Thyroid gland (tissue), 4 donors: ENCODE measurements at places on chromosomes 1 and 21.
A peak's percentile ranks its signal among the peaks of the same experiment; 100 is the strongest.

- peak; percentile 56 for DNase-seq
Measured at GRCh38 chr1:226123591-226124471, 61.3 kb downstream of the H3-3A start.

- DNase-seq: no peak
Measured at GRCh38 chr1:91680556-91681155, 180.0 kb downstream of the CDC7 start.

DNA sequence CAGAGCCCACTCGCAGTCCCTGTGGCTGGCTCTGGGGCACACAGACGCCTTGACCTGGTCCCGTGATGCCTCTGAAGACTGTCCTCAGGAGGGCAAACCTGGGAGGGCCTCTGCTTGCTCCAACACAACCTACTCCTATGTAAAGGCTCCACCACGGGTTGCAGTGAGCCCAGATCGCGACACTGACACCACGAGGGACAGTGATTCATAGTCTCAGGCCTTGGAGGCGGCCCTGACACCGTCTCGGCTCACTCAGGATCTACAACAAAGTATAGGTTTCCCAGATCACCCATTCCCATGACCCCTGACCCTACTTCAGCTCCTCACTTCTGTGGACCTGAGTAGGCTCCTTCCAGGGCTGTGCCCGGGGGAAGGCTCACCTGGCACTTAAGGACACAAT lies 28.0 kb downstream of the NOL9 start:
- no peak for DNase-seq

DNA sequence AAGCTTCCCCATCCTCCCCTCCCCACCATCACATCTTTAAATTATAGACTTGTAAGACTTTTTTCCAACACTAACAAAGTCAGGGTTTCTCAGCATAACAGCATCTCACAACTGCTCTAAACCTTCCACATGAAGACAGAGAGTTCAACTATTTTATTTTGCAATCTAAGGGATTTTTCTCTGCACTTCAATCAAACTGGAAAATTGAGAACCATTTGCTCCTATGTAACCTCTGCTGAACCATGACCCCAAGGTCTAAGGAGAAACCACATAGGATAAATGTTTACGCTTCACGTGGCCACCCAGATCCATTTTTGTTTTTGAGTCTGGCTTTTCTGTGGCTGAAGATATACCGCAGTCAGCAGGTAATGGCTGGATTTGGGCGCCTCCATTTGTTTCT lies 13.2 kb downstream of the ERRFI1 start:
- DNase-seq: no peak

DNA sequence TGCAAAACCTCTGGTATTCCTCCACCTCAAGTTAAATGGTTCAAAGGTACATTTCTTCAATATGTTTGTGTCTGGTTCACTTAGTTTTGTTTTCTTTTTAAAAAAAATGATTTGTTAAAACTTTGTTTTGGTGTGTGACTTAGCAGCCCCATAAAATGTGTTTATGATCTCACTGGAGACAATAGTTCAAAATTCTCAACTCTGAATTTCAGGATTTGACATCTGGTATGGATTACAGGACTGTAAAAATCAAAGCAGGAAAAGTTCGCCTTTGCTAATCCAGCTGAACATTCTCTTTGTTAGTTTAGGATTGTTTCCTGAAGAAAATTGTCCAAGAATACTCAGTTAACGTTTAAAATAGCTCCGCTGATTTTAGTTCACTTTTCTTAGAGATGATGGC lies 231.7 kb downstream of the HMCN1 start:
- no peak for DNase-seq

DNA sequence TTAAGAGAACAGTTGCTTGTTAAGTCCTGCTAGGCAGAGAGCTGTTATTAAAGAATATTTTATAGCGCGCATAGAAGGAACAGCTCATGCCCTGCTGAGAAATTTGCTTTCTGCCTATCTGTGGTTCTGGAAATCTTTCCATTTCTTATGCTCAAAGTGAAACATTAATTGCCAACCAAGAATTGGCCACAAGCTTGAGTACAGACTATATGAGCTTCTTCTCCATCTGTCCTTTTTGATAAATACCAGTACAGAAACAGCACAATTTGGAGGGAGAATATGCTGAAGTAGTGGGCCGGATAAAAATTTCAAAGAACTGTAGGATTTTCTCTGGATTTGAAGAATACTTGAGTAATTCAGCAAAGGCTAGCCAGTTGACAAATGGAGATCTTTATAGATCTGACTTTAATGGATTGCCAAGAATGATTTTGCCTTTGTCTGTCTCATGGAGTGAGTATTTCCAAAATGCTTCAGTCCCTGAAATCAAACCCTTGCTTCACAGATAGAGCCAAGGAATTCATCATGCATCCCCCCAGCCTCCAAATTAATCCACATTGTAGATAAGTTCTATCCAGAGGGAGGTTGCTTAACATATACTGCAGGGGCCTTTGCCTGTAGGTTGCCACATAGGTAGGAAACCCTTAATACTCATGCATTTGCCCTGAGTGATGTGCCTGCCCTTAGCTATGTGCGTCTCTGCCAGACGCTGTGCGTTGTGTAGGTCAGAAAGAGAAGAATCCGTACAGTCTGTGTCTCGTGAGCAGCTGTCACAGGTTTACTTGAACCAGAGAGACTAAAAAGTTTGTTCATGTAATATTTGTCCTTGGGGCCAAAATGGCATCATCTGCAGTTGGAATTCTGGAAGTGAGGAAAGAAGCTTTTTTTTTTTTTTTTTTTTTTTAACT lies 44.2 kb downstream of the SMYD2 start:
- no peak for DNase-seq

- DNase-seq: no peak
Measured at GRCh38 chr21:25512095-25513081, 94.9 kb downstream of the MRPL39 start.

GRCh38 chr1:168709405-168710363 lies 19.3 kb downstream of the DPT start:
- DNase-seq: no peak

GRCh38 chr1:245031041-245031440 lies 123.7 kb upstream of the KIF26B start:
- DNase-seq: no peak

DNA sequence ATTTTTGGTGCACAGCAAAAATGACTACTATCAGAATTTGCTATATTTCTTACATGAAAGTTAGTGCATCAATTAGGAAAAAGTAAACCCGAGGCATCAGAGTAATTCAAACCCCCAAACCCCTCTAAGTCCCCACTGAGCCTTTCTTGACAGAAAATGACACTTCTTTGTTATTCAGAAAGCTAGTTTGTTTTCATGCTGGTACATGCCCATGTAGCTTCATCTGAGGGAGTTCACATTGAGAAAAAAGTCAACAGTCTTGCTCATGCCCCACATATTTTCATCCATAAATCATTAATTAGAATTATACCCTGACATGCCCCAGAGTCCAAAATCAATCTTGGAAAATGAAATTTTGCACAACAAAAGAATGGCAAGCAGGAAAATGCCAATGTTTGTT lies 39.9 kb upstream of the PDC start:
- no peak for DNase-seq

DNA sequence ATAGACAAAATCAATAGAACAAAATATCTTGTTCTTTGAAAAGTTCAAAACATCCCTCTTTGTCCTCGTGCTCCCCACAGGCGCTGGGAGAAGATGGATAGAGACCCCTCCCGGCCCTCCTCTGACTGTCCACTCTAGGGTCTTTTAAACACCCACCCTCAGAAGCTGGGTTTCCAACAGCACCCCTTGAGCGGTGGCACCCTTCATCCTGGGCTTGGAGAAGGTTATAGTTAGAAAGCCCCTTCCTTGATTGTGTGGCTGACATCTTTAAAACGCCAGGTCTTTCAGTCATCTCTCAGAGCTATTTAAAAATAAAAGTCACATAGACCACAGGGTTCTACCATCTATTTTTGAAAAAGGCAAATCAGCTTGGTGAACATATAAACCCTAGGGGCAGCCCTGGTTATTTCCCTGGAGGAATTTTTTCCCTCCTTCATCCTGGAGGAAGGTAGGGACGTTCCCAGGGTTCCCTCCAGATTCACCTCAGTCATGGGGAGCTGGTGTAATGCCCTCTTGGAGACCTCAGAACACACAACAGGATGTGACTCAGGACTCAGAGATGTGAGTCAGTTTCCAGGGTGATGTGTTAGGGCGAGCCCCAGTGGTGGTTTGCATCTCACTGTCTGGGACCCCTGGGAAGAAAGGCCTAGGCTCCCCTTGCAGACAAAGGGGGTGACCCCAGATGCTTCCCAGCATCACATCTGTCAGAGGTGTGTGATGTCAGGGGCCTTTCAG lies 138.5 kb downstream of the CLIC6 start:
- DNase-seq: no peak

GRCh38 chr1:232697187-232697822 lies 67.4 kb upstream of the SIPA1L2 start:
- no peak for DNase-seq

- DNase-seq: no peak
Measured at GRCh38 chr1:154856049-154856448, 14.0 kb downstream of the KCNN3 start.

DNA sequence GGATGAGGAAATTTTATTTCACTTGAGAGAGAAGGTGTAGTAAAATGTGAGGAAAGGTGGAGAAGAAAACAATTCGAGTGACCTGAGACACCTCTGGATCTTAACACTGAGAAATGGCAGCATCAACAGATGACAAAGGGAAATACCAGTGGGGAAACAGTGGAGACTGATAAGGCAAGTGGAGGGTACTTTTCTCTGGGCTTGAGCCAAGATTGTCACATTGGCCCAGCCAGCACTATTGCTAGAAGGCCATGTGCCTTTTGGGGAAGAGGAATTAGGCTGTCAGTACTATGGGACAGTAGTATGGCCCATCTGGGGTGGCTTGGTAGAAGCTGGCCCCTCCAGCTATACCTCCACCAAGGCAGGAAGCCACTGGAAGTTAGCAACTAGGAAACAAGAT lies 8.4 kb downstream of the SYPL2 start:
- no peak for DNase-seq

DNA sequence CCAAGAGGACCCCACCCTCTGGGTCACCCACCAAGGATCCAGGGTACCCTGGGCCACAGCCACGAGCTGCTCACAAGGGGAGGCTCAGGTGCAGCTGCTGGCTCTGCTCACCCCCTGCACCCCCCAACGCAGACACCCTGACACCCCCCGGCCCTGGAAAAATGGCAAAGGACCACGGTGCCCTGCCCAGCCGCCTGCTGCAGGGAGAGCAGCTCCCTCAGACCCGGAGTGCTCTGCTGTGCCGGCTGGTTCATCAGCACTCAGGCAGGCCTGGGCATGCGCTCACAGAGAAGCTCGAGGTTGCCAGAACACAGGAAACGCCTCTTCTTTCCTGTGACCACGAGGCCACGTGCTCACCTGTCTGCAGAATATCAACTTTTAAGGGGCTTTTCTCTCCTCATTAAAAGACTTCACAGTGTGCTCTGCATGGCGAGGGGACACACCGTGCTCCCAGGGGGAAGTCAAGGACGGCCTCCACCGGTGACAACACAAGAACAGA lies 4.3 kb upstream of the C1QTNF12 start:
- DNase-seq: no peak

- no peak for DNase-seq
Measured at GRCh38 chr1:200974711-200975110, 48.8 kb downstream of the KIF21B start.

- no peak for DNase-seq
Measured at GRCh38 chr21:34630536-34631143, 15.7 kb upstream of the RCAN1 start.

GRCh38 chr1:222709700-222710153 lies 2.6 kb downstream of the AIDA start:
- no peak for DNase-seq

- peak; percentile 32 for DNase-seq
Measured at GRCh38 chr21:31872452-31873274, at the start of gene HUNK. Gene HUNK (plus strand): TSS chr21:31873020. CDS start chr21:31873675, 655 bp downstream.

GRCh38 chr1:87318806-87319205 lies 9.9 kb upstream of the LMO4 start:
- DNase-seq: no peak

GRCh38 chr1:198667186-198667585 lies 28.3 kb downstream of the PTPRC start:
- no peak for DNase-seq

- DNase-seq: no peak
Measured at GRCh38 chr1:41200728-41201127, 41.4 kb downstream of the SCMH1 start.

- no peak for DNase-seq
Measured at GRCh38 chr1:22877980-22878379, 94.7 kb downstream of the LACTBL1 start.

DNA sequence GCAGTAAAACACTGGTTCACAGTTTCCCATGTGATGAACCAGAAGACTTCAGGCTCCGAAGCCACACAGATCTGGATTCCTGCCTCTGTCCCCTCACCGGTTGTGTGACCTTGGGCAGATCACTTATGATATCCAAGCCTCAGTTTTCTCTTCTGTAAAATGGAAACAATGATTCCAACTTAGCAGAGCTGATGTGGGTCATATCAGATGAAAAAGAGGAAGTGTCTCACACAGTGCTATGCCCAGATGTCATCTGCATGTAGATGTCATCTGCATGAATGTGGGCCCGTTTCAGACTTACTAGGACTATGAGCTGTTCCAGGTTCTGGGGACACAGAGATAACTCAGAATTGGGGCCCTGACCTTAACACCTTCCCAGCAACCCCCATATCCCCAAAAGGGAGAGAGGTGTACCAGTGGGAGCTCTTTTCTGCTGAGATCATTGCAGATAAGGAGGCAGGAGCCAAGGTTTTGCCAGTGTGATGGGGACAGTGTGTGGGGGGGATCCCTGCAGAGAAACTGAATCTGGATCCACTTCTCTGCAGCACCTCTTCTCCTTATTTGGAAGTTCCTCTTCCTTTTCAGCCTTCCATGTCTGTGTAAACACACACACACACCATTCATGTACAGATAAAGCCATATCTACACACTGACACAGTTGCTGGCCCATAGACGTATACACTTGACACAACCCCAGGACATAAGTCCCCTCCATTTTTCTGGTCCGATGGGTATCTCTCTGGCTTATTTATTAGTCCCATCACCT lies 5.0 kb upstream of the ADGRB2 start:
- DNase-seq: no peak

GRCh38 chr1:206002871-206003801 lies at the start of gene RAB7B:
Gene RAB7B (minus strand): TSS chr1:206003395. CDS start chr1:205994135, 9,260 bp downstream.
- DNase-seq: peak; percentile 80

DNA sequence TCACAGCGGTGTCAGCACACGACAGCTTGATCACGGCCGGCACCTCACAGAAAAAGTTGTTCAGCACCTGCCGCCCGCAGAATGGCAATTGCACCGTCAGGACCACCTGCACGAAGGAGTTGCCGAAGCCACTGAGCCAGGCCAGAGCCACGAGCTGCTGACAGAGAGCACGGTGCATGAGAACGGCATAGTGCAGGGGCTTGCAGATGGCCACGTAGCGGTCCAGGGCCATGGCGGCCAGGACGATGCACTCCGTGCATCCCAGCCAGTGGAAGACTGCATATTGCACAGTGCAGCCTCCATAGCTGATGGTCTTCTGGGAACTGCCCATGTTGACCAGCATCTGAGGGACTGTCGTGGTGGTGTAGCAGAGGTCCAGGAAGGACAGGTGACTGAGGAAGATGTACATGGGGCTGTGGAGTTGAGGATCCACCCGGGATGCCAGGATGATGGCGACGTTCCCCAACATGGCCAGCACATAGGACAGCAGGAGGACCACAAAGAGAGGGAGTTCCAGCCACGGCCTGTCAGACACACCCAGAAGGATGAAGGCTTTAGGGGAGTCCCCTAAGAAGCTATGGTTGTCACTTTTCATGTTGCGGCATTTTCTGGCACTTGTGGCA lies 6.4 kb downstream of the OR2B11 start:
- DNase-seq: no peak

GRCh38 chr1:91007827-91008226 lies 14.0 kb downstream of the ZNF644 start:
- DNase-seq: no peak
